ENCODE measurements at places on chromosomes 11 and 22.

- DNase-seq, result no peak
These were observed 565 bp downstream of the NUCB2 start for GRCh38 chr11:17277024-17277584.

GRCh38 chr11:60731586-60731985, 7.1 kb downstream of the MS4A18 start:
- no peak for DNase-seq

DNA sequence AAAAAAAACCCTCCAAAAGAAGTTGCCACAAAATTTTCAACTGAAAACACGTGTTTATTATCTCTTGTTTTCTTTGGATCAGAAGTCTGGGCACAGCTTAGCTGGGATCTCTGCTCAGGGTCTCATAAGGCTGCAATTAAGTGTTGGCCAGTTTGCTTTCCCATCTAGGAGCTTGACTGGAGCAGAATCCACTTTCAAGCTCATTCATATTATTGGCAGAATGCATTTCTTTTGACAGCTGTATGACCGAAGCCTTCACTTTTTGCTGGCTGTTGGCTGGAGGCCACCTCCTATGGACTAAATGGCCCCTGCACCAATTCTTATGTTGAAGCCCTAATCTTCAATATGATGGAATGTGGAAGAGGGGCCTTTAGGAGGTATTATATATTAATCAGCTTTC, 139.6 kb downstream of the DDX10 start:
- no peak for DNase-seq

DNA sequence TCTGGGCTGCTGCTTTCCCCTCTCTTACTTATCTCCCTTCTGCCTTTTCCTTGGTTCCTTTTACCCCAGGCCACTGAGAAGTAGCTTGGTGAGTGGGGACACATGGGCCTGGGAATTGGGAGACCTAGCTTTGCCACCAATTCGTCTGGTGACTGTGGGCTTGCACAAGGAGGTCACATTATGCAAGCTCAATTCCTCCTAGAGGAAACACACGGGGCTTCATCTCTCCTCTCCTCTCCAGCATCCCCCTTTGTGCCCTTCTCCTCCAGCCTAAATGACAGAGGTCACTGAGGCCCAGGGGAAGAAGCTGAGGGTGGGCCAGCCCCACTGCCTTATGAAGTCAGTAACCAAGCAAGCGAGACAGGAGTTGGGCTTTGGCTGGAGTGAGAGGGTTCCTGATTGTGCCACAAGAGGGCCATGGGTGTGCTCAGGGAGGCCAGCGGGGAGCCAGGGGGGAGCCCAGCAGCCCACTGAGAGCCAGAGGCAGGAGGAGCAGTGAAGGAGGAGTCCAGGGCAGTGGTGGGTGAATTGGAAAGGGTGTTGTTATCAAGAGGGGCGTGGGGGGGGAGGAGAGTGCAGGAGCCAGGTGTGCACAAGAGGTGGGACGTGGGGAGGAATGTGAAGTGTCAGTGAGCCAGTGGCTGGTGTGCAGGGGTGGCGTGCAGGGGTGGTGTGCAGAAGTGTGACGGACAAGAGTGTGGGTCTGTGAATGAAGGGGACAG, 2.0 kb downstream of the CLCF1 start:
- DNase-seq, result no peak

DNA sequence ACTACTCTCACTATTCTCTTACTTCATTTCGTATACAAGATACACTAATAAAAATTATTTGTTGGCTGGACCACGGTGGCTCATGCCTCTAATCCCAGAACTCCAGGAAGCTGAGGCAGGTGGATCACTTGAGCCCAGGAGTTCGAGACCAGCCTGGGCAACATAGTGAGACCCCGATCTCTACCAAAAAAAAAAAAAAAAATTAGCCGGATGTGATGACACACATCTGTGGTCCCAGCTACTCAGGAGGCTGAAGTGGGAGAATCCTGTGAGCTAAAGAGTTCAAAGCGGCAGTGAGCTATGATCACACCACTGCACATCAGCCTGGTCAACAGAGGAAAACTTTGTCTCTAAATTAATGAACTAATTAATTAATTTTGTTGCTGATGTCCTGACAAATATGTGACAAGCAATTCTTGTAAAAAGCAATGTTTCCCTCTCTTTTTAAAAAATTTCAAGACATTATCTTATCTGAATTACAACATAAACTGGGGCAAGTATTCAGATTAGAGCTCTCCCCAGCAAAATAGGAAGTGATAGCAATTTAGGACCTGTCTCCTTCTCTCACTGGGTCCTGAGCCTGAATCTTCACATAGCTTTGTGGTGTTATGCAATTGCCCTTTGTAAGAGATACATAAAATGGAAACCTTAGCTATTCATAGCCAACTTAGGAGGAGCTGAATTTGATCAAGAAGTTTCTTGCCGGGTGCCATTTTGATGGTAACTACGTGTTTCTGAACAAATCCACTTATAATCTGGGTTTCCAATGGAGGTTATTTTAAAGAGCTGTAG, 17.6 kb upstream of the TMA7B start:
- DNase-seq, result no peak

Data from activated CD4-positive, alpha-beta T cell treated with anti-CD3 and anti-CD28 coated beads, Interleukin-2, amount 50 U/mL, for 4 hours (primary cell).